ENCODE measurements at places on chromosomes 5 and 9.
A peak's percentile ranks its signal among the peaks of the same experiment; 100 is the strongest.

DNA sequence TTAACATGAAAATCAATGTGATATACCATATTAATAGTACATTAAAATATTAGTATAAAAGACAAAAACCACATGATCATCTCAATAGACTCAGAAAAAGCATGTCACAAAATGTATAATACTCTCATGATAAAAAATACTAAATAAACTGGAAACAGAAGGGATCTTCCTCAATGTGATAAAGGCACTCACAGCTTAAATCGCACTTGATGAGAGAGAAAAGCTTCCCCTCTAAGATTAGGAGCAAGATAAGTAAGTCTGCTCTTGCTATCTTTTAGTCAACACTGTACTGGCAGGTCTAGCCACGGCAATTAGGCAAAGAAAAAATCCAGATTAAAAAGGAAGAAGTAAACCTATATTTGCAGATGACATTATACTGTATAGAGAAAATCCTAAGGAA is 21.8 kb upstream of the MSH3 start:
- DNase-seq, result no peak

DNA sequence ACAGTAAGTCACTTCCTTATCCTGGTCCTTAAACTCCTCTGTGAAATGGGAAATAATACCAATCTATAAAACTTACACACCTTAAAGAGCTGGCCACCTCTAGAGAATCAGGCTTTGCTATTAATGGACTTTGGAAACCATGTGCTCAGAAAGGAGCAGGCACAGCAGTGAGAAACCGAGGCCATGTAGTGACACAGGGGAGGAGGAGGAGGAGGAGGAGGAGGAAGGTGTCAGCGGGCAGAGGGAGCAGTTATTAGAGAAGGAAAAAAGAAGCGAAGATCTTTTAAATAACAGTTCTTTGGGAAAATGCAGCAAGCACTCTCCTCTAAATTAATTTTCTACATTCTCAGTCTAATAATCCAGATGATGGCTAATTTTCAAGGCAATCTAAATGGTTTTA is 38.0 kb downstream of the SUSD1 start:
- no peak for DNase-seq

- no peak for DNase-seq
These were observed 1.6 kb upstream of the UBAC1 start for GRCh38 chr9:135962696-135963307.

GRCh38 chr9:119634006-119634405 is 264.8 kb upstream of the BRINP1 start:
- no peak for DNase-seq

GRCh38 chr5:172641359-172642050 is 442 bp downstream of the NEURL1B start:
- DNase-seq, result no peak

GRCh38 chr5:142811866-142812557 is 41.8 kb downstream of the ARHGAP26 start:
- no peak for DNase-seq

DNA sequence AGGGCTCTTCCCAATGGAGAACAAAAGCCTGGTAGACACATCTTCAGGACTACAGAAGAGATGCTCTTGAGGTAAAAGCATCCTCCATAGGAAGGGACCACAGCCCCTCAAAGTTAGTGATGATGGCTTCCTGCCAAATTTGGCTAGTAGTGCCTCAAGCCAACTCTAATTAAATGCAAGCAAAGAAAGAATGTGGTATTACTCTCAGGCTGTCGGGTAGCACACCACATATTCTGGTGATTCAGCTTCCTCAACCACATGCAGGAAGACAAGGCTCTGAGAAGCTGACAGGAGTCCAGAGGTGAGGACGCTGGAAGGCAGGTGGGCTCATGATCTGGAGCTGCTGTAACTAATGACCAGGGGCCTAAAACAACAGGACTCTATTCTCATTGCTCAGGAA is 37.2 kb upstream of the S1PR3 start:
- no peak for DNase-seq

DNA sequence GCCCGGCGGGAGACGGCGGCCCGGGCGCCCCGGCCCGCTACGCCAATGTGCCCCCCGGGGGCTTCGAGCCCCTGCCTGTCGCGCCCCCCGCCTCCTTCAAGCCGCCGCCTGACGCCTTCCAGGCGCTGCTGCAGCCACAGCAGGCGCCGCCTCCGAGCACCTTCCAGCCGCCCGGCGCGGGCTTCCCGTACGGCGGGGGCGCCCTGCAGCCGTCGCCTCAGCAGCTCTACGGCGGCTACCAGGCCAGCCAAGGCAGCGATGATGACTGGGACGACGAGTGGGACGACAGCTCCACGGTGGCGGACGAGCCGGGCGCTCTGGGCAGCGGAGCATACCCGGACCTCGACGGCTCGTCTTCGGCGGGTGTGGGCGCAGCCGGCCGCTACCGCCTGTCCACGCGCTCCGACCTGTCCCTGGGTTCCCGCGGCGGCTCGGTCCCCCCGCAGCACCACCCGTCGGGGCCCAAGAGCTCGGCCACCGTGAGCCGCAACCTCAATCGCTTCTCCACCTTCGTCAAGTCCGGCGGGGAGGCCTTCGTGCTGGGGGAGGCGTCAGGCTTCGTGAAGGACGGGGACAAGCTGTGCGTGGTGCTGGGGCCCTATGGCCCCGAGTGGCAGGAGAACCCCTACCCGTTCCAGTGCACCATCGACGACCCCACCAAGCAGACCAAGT is 723 bp downstream of the SNX18 start:
- DNase-seq, result peak; percentile 76

- no peak for DNase-seq
These were observed 18.2 kb upstream of the DCP2 start for GRCh38 chr5:112958093-112959088.

GRCh38 chr9:121774715-121775613 is 123.5 kb downstream of the DAB2IP start:
- DNase-seq, result no peak

- no peak for DNase-seq
These were observed 43.0 kb downstream of the MTREX start for GRCh38 chr5:55350754-55351153.

- DNase-seq, result no peak
These were observed 26.3 kb upstream of the ISCA1 start for GRCh38 chr9:86308687-86309086.

DNA sequence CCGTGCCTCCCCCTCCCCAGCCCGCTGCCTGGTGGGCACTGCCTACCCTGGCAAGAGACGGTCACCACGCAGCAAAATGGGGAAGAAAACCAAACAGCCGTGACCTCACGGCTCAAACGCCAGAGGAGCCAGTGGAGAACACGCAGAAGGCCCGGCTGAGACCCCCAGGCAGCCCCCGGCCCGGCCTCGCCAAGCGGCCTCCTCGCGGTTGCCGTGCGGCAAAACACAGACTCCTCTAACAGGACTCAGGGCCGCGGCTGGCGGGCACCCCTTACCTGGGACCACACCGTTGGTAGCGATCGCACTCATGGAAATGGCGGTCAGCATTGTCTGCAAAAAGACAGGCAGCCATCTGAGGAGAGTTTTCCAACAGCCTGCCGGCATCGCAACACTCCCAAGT is 23.8 kb downstream of the SLC12A7 start:
- DNase-seq, result no peak

- DNase-seq, result peak; percentile 32
These were observed 75.1 kb downstream of the MRPS27 start for GRCh38 chr5:72244862-72245371.

GRCh38 chr9:7118633-7119032 is 360.9 kb downstream of the KDM4C start:
- DNase-seq, result no peak

GRCh38 chr9:35937227-35937626 is 20.7 kb downstream of the OR2S2 start:
- no peak for DNase-seq

DNA sequence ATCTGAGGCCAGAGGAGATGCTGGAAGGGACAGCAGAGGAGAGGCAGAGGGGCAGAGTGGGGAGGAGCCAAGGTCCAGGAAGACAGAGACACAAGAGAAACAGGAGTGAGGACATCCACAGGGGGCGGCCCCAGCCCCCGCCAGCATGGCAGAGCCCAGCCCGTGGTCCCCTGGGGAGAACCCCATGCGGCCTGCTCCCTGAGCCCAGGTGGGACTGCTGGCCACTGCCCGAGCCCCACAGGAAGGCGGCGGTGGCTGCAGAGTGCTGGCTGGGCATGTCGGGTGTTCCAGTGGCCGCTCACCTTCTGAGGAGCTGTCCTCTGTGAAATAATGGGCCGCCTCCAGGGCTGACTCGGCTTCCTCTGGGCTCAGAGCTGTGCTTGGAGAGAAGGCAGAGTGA is 8.9 kb upstream of the MRNIP start:
- peak; percentile 31 for DNase-seq

- DNase-seq, result peak; percentile 93
These were observed 149.5 kb downstream of the FANCC start for GRCh38 chr9:95167998-95168397.

- no peak for DNase-seq
These were observed 824.3 kb downstream of the SEMA5A start for GRCh38 chr5:8721536-8721935.

GRCh38 chr5:89275066-89275855 is 392.3 kb upstream of the MEF2C start:
- DNase-seq, result no peak

- no peak for DNase-seq
These were observed 324.4 kb upstream of the MPDZ start for GRCh38 chr9:13603921-13604320.

GRCh38 chr9:134891053-134891452 is 10.4 kb downstream of the FCN2 start:
- DNase-seq, result no peak

- no peak for DNase-seq
These were observed 28.1 kb downstream of the TARS1 start for GRCh38 chr5:33468775-33469435.

- peak; percentile 28 for DNase-seq
These were observed 1.7 kb downstream of the PALM2AKAP2 start for GRCh38 chr9:109781541-109782197.

DNA sequence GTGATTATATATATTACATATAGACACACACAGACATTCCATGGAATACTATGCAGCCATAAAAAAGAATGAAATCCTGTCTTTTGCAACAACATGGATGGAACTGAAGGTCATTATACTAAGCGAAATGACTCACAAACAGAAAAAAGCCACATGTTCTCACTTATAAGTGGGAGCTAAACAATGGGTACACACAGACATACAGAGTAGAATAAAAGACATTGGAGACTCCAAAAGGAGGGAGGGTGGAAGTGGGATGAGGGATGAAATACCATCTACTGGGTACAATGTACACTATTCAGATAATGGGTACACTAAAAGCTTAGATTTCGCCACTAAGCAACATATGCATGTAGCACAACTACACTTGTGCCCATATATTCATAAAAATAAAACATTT is 170.0 kb upstream of the RGMB start:
- DNase-seq, result no peak

GRCh38 chr9:87554976-87555375 is 57.3 kb downstream of the DAPK1 start:
- no peak for DNase-seq

DNA sequence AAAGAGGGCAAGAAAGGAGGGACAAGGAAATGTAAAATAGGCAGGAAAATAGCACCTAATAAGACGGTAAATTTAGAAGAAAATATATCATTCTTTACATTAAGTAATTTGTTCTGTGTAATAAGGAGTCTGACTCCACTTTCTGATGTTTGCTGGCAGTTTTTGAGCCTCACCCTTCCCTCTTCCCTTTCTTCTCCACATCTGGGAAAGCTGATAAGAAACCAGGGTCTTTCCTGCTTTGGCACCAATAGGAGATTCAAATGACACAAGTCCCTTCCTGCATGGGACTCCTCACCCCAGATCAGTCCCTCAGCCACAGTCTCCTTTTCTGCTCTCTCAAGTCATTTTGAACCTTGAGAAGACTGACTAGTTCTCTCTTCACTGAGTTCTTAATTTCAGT is 31.2 kb upstream of the LECT2 start:
- no peak for DNase-seq

GRCh38 chr5:172718527-172719114 is 52.4 kb downstream of the DUSP1 start:
- no peak for DNase-seq

GRCh38 chr5:77282337-77283027 is 72.0 kb downstream of the PDE8B start:
- peak; percentile 53 for DNase-seq

DNA sequence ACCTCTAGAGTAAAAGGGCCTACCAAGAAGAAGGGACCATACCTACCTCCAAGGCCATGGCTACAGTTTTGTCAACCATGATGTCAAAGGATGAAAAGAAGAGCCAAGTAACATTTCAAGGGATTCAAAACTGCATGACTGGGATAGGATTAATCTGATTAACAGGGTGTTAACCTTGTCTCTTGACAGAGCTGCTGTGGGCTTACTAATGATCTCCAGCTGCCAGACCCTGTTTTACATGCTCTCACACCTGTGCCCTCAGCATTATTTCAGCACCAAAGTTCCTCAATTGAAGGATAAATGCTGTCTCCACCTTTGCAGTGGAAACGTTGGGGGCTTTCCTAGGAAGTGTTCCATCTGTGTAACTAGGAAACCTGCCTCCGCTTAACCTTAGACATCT is 78.3 kb downstream of the DMAC1 start:
- DNase-seq, result no peak

- DNase-seq, result peak; percentile 48
These were observed 9.4 kb downstream of the HNRNPAB start for GRCh38 chr5:178213748-178214151.

DNA sequence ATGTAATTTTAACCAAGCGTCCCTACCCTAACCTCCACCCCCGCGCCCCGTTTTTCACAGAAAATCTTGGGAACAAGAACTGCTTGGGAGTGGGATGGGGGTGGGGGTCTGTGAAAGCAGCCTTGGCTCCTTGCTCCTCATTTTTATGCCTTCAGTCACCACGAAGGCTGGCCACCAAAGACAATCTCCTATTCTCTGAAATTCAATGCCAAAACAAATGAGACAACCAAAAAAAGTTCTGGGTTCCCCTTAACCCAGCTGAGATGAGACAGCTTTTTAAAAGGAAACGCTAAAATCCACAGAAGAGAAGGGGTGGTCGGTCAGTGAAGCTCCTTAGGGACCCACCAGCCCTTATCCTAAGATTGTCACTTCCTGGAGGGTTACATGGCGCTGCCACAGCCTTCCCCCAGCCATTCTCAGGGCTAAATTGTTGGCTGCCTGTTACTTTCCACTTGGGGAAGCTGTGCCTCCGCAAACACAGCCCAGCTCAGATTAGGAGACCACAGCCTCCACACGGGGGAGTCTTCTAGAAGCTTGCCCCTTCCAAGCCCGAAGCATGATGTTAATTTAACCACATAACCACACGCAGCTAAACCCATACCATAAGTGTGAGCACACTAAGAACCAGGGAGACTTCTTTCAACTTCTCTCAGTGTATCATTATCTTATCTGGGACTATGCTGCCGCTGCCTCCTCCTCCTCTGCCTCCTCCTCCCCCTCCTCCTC is 136.3 kb downstream of the FOXD1 start:
- no peak for DNase-seq

GRCh38 chr9:86402591-86402990 is 48.4 kb upstream of the TUT7 start:
- DNase-seq, result no peak

- DNase-seq, result no peak
These were observed 23.8 kb upstream of the COL5A1 start for GRCh38 chr9:134617836-134618162.

GRCh38 chr5:55102348-55102747 is at the start of gene GZMA:
Gene GZMA (plus strand): TSS chr5:55102646. CDS start chr5:55102683, 37 bp downstream.
- DNase-seq, result no peak

GRCh38 chr5:102998224-102998623 is 121.7 kb downstream of the GIN1 start:
- no peak for DNase-seq

GRCh38 chr5:58771796-58772195 is 188.9 kb downstream of the RAB3C start:
- no peak for DNase-seq

Measured in ELF-1 (cell line).